Lower lobe of right lung (tissue), 2 donors: ENCODE measurements at places on chromosomes 6 and 20. TPM values are rescaled to one million over a fixed set of nuclear protein-coding genes. Genes with fewer than 3 reads are reported as not detected.

The PRRT1 gene
- 1.2 TPM for total RNA-seq

The PSMB8 gene
- total RNA-seq = 103 TPM

The SIRPD gene
- total RNA-seq = 1.5 TPM

The ZNF391 gene
- 2.0 TPM for total RNA-seq

The PDE7B gene
- total RNA-seq = 2.2 TPM

The MAS1 gene
- not detected for total RNA-seq

The LY6G6F gene
- total RNA-seq = 0.97 TPM

The NRSN2 gene
- total RNA-seq = 17.3 TPM

The GUCA1A gene
- not detected for total RNA-seq

The SLC44A4 gene
- total RNA-seq = 53.7 TPM

The ETV7 gene
- total RNA-seq = 5.2 TPM

The RFX6 gene
- total RNA-seq = not detected

The OOEP gene
- total RNA-seq = not detected

The PDYN gene
- total RNA-seq = not detected

The BTN1A1 gene
- total RNA-seq = not detected

The NR2E1 gene
- not detected for total RNA-seq

The TRAPPC3L gene
- not detected for total RNA-seq

The B3GAT2 gene
- total RNA-seq = 0.12 TPM

The SLC22A2 gene
- total RNA-seq = not detected

The FAM209B gene
- 0.59 TPM for total RNA-seq

The LAMA2 gene
- 49.6 TPM for total RNA-seq

The THBD gene
- total RNA-seq = 77.6 TPM

The TRIM26 gene
- total RNA-seq = 46.0 TPM

The VARS2 gene
- total RNA-seq = 33.0 TPM

The SRMS gene
- not detected for total RNA-seq

The TUBB gene
- total RNA-seq = 292 TPM

The ESR1 gene
- 3.7 TPM for total RNA-seq

The WFDC10B gene
- total RNA-seq = 1.2 TPM

The GCM1 gene
- not detected for total RNA-seq
